Tongue (tissue), 3 donors: ENCODE measurements at places on chromosomes 2 and 18. TPM values are rescaled to one million over a fixed set of nuclear protein-coding genes. Genes with fewer than 3 reads are reported as not detected.

Gene CFAP65
- total RNA-seq, result not detected

Gene TEX44
- total RNA-seq, result not detected

Gene RHBDD1
- 43.6 TPM for total RNA-seq

Gene SCN3A
- 2.8 TPM for total RNA-seq

Gene TUBA4B
- not detected for total RNA-seq

Gene SPATA3
- not detected for total RNA-seq

Gene GPR155
- total RNA-seq, result 13.3 TPM

Gene TPRKB
- 26.5 TPM for total RNA-seq

Gene SLC11A1
- 6.8 TPM for total RNA-seq

Gene TAF4B
- 5.3 TPM for total RNA-seq

Gene GKN2
- total RNA-seq, result not detected

Gene SNORC
- 0.41 TPM for total RNA-seq

Gene LYG2
- not detected for total RNA-seq

Gene ABCG5
- not detected for total RNA-seq

Gene PHLPP1
- total RNA-seq, result 8.8 TPM

Gene TSPYL6
- 0.21 TPM for total RNA-seq

Gene CKAP2L
- total RNA-seq, result 35.3 TPM

Gene NT5DC4
- total RNA-seq, result 0.21 TPM

Gene BIRC6
- 199 TPM for total RNA-seq

Gene DCC
- total RNA-seq, result 5.5 TPM

Gene KATNAL2
- 4.7 TPM for total RNA-seq

Gene GDF7
- 0.82 TPM for total RNA-seq

Gene IL36B
- total RNA-seq, result not detected

Gene DCDC2C
- total RNA-seq, result not detected

Gene ASB18
- total RNA-seq, result 3.5 TPM

Gene CHAC2
- 1.1 TPM for total RNA-seq

Gene ANKRD39
- total RNA-seq, result 12.0 TPM

Gene KCNJ3
- total RNA-seq, result 1.6 TPM

Gene IL1RN
- 44.7 TPM for total RNA-seq

Gene FLACC1
- total RNA-seq, result 0.72 TPM

Gene DTYMK
- total RNA-seq, result 20.0 TPM

Gene KYNU
- 0.62 TPM for total RNA-seq
